ENCODE measurements at places on chromosomes 3 and 15. TPM values are rescaled to one million over a fixed set of nuclear protein-coding genes. Genes with fewer than 3 reads are reported as not detected.

Gene DLEC1
- total RNA-seq: under 0.01 TPM

Gene NR2E3
- total RNA-seq: 0.57 TPM

Gene KLF15
- total RNA-seq: 0.29 TPM

Gene PRTG
- 1.1 TPM for total RNA-seq

Gene SLC28A2
- total RNA-seq: not detected

Gene CYP8B1
- total RNA-seq: not detected

Gene ATP2B2
- total RNA-seq: not detected

Gene ATP13A5
- total RNA-seq: not detected

All from placental pericyte (primary cell).